Stimulated activated CD4-positive, alpha-beta T cell treated with anti-CD3 and anti-CD28 coated beads, Interleukin-12 subunit alpha, Interleukin-12 subunit beta, amount 100 ng/mL, for 24 hours (primary cell): ENCODE measurements at places on chromosomes 5 and 9.

DNA sequence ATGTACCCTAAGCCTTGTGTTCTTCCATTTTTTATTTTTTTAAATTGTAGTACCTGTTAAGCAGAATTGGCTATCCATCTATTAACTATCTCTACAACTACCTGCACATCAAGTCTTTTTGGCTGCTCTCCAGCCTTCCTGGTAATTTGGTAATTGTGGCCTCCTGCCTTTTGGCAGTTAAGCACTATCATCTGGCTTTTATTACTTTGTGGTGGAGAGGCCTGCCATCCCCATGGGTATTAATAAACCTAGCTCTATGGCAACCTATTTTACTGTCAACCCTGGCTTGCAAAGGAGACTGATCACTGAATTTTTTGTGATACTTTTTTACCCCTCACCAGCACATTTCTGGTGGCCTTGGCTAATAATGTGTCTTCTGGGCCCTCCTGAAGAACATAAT is 20.5 kb downstream of the SELENOP start:
- no peak for DNase-seq

DNA sequence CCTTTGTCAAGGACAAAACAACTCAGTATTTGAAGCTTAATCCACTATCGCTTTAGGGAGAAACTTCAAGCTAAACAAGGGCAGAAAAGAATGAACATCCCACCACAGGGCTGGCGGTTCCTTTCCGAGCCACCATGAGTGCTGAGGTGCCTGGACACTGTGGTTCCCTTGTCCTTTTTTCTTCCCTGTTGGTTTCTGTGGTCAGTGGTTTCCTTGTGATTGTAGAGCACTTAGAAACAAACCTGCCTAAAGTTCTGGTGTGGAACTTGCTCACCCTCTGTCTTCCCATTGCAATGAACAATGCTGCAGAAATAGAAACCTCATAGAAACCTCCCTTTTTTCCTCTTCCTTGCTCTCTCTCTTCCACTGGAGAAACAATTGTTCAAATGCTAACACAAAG is 79.3 kb upstream of the TBC1D2 start:
- no peak for DNase-seq

DNA sequence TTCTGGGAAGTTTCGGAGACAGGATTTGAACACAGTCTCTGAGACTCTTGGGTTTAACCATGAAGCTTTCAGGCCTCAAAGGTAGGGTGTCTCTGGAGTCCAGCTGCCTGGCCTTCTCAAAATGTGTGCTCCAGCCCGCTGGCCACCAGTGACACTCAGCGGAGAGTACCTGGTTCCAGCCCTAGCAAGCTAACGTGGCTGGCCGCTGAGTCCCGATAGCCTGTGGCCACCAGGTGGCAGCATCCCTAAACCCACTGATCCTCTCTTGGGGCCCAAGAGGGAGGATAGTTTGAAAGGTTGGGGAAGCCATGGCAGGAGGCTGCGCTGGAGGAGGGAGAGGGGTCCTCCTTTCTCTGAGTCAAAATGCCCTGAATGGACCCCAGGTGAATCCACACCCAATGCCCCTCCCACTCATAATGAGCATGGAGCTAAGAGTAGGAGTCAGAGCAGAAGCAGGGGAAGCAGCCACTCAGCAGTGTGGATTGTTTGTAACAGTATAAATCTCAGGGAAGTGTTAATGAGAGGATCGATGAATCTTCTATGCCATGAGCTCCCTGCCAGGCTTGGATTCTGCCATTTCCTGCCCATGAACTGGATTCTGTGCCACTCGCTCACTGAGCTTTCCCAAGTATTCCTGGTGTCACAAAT is 5.4 kb upstream of the TIFAB start:
- peak; percentile 59 for DNase-seq

- no peak for DNase-seq
These were observed 428.2 kb upstream of the CTNND2 start for GRCh38 chr5:12332480-12332879.

- no peak for DNase-seq
These were observed 110.3 kb downstream of the ASTN2 start for GRCh38 chr9:117304549-117304948.

DNA sequence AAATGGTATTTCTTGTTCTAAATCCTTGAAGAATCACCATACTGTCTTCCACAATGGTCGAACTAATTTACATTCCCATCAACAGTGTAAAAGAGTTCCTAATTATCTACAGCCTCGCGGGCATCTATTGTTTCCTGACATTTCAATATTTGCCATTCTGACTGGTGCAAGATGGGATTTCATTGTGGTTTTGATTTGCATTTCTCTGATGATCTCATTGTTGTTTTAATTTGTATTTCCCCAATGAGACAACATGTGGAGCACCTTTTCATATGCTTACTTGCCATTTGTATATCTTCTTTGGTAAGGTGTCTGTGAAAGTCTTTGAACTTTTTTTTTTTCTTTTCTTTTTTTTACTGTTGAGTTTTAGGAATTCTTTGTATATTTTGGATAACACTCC is 473.6 kb downstream of the KCTD16 start:
- no peak for DNase-seq

GRCh38 chr9:82488313-82489200 is 500.0 kb downstream of the SPATA31D1 start:
- no peak for DNase-seq

DNA sequence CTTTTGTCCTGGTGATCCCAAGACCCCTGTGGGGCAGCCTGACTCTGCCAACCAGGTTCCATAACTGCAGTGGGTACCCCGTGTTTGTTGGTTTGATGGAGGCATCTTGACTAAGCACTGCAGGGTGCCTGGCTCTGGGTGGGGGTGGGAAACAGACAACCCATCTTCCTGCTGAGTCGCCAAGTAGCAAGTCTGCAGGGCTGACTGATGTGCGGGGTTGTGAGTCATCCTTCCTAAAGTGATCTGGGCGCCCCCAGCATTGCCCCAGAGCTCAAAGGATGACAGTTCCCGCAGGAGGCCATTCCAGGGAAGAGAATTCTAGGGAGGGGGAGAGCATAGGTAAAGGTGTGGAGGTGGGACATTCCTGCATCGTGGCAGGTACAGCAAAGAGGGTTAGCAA is 23.5 kb downstream of the DAB2IP start:
- no peak for DNase-seq
